Choroid plexus epithelial cell (primary cell): ENCODE measurements at places on chromosomes 5 and 9.

GRCh38 chr5:151047814-151048425, 27.5 kb downstream of the GPX3 start:
- DNase-seq: peak; percentile 45

GRCh38 chr5:74589204-74590056, 51.1 kb downstream of the ENC1 start:
- no peak for DNase-seq

DNA sequence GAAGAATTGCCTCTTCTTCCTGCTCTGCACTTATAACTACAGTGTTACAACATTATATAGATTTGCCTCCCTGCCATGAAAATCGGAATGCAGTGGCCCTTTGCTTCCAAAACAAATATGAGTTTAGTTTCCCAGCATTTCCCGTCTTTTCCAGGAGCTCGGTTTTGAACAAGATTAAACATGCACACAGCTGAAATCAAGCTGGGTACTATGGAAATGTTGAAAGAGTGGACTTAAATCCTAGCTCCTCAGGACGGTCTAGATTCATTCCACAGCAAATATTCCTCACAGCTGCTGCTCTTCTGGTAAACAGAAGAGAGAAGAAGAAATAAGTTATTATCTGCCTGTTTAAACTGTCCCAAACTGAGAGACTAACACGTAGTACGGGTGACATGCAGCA, 161.4 kb downstream of the PIK3R1 start:
- DNase-seq: peak; percentile 39

GRCh38 chr9:136001231-136001630, 40.1 kb upstream of the UBAC1 start:
- DNase-seq: no peak

- no peak for DNase-seq
These were observed 1021.9 kb downstream of the CDH12 start for GRCh38 chr5:21831145-21831787.

- no peak for DNase-seq
These were observed 1093.8 kb upstream of the CDH9 start for GRCh38 chr5:28132151-28132550.

DNA sequence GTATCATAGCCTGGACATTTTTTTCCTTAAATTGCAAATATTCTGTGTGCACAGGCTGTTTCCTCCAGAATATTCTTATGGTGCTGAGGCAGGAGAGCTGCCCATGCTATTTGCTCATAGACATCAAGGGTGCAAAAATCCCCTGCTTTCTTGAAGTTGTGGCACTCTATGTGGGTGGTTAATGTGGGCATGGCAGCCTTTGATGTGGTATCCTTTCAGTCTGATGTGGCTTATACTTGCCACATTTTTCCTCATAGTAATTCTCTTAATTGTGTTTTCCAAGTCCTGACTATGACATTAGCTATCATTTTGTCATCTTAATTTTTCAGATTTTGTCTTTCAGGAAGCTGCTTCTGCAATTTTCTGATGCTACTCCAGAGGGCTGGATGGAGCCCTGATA, 353.3 kb downstream of the YTHDC2 start:
- no peak for DNase-seq

DNA sequence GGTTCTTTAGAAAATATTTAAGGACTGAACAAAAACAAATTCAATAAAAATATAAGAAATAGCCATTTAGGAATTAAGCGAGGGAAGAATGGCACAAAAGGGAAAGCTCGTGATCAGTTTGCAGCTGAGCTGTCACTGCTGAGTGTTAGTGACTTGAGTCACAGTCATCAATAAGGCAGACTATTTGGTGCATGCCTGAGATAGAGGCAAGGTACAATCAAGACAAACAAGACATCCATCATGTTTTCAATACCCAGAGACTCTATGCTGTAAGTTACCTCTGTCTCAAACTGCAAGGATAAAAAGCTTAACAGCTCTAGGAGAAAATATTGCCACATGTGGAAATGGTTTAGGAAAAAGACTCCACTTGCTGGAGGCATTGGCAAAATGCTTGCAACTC, 426.4 kb upstream of the TYRP1 start:
- no peak for DNase-seq

- DNase-seq: no peak
These were observed 34.6 kb upstream of the RAI14 start for GRCh38 chr5:34621277-34622097.

- no peak for DNase-seq
These were observed 28.1 kb downstream of the PIK3R1 start for GRCh38 chr5:68243681-68244080.

DNA sequence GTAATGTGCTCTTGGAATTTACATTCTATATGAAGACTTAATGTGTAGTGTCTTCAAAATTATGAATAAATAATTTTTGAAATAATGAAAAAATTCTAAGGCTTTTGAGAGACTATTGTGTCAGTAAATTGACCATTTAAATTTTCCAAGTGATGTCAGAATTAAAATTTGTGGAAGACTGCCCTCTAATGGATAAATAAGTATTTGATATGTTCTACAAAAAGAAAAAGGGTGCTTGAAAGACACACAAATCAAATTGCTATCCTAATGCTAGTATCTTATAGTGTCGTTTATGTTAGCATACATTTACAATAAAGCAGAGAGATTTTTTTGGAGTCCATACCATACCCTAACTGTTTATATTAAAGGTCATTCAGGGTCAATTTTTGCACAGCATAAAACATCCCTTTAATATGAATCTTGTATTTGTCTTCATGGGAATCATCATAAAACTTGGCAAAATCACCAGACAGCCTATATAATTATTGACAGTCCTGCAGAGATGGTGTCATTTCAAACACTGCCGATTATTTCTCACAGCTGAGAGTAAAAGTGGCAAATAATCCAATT, 120.8 kb upstream of the SLC27A6 start:
- peak; percentile 63 for DNase-seq

DNA sequence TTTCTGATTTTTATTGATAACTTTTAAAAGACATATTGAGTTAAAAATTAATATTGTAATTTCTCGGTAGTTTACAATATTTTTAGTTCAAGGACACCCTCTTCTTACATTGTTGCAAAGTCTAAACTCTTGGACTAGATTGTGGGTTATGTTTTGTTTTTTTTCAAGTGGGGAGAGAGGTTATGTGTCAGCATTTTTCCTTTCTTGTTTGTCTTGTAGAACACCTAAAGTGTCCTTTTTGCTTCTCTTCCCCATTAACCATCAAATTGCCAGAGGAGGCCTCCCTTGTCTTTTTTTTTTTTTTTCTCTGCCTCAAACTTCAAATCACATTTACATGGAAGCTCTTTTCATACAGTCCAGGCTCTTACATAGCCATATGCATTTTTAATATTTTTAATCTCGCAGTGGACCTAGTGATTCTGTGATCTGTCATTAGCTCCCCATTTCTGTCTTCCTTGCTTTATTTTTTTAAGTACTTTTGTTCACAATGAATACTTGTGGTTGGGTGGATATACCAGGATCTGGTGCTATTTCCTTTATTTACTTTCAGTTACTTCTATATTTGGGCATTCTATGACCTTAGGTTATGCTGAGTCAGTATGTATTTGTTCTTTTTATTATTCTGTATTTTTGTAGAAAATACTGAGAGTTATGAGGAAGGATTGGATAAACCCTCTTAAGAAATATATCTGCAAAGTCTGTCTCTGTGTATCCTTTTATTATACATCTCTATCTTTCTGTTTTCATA, 2280.6 kb upstream of the ACO1 start:
- peak; percentile 50 for DNase-seq

DNA sequence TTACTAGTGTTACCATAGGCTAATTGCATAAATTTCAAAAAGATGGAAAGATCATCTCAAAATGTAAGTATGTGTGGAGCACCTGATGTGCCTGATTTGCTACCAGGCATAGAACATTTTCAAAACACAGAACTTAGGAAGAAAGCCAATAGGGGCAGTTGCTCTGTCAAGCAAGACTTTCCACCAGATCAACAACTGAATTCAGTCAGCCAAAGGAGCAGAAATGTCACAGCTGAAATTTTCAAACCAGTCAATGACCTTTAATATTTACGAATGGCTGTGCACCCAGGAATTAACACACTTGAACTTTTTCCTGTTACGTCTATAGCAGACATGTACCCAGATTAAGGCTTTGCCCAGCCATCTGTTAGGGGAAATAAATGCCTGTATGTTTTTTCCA, 452.8 kb upstream of the PTGER4 start:
- DNase-seq: no peak

GRCh38 chr5:170139786-170140335, 34.2 kb downstream of the FOXI1 start:
- no peak for DNase-seq

DNA sequence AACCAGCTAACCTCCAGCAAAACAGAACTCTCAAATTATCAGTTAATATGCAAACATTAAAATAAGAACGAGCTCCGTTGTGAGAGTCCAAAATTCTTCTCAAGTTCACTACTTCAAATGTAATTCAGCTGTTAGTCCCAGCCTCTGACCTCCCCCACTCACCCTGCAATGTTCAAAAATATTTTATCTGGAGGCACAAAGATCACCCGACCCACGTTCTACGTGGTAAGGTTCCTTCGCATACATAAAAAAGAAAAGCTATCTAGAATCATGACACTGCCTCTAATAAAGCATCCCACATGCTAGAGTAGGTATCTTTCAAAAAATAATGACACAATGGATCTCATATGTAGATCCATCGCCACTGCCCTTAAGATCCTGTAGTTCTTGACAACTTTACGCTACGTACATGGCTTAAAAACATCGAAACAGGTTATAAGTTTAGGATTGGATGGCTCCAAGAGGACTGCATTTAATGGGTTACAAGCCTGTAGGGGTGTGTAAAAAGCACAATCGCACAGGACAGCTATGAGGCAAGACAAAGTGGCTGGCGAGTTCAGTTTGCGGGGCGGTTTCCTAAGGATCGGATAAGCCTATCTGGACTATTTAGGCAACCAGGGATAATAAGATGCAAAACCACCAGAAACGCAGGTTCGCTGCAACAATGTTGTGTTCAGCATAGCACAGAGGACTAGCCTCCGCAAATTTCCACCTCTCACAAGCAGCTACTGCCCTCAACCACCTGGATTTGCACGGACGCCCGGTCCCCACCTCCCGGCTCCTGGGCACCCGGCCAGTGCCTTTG, 969 bp downstream of the CLK4 start:
- peak; percentile 70 for DNase-seq

DNA sequence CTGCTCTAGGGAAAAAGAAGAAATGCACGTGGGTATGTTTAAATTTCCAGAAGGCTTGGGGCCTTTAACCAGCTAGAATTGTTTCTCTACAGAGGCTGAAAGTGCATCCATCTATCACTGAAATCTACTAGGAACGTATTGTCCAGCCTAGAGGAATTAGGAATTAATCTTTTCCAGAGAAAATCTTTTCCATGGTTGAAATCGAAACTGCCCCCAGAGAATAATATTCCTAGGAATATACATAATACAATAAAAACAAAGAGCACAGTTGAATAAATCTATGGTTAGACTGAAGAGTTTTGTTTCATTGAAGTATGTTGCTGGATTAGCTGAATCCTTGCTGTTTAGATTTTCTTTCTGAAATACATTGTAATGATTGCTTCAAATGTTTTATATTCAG, 378.5 kb downstream of the PLK2 start:
- no peak for DNase-seq

DNA sequence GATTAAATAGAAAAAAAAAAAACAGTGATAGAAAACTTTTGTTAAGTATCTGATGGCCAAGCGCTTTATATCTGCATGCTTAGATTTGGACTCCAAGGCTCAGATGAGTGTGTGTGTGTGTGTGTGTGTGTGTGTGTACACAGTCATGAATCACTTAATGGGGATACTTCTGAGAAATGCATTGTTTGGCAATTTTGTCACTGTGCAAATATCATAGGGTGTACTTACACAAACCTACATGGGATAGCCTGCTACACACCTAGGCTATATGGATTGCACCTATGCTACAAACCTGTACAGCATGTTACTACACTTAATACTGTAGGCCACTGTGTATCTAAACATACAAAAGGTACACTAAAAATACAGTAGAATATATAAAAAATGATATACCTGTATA, 635.6 kb upstream of the NUDT12 start:
- no peak for DNase-seq

DNA sequence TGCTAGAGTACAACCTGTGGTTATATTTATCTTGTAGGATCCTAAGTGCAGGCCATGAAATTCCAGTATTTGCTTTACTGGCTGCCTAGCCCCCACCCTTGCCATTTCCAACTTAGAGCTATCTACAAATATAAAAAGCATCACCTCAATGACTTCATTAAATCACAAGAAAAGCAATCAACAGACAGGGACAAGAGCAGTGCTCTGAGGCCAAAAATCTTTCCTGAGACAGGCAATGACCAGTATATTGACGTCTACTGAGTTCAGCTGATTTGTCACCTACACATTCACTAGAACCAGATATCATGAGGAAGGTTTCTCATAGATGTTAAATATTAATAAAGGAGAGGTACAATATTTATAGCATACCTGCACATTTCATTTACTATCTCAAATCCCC, 38.4 kb upstream of the CTNNAL1 start:
- no peak for DNase-seq

- DNase-seq: no peak
These were observed 59.1 kb downstream of the TNFSF15 start for GRCh38 chr9:114746591-114747346.

DNA sequence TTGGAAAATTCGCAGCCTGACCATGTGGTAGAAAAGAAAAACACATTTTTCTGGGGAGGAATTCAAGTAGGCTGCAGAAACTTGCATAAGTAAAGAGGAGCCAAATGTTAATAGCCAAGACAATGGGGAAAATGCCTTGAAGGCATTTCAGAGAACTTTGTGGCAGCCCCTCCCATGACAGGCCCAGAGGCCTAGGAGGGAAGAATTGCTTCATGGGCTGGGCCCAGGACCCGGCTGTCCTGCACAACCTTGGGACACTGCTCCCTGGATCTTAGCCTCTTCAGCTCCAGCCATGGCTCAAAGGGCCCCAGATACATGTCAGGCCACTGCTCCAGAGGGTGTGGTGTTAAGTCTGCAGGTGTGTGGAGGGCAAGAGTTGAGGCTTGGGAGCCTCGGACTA, 158.6 kb downstream of the OSTF1 start:
- no peak for DNase-seq

- no peak for DNase-seq
These were observed 26.5 kb downstream of the AFAP1L1 start for GRCh38 chr5:149298163-149298562.

GRCh38 chr5:173679909-173680630, 63.6 kb upstream of the BOD1 start:
- DNase-seq: peak; percentile 39

DNA sequence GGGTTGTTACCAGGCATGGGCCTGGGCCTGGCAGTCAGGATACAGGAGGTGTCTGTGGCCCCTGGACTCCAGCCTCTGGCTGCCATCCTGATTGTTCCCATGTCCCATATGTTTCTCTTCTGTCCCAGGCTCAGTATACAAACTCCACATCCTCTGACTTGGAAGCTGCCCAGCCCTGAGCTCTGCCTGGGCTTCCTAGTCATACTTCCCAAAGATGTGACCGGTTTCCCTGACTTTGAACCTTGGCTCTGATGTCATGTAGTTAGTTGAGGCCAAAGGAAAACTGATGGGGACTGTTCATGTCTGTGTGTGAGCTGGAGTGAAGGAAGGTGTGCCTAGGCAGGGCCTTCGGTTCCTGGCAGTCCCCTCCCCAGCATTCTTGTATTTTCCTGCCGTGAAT, 50.4 kb downstream of the CYSTM1 start:
- no peak for DNase-seq
